ENCODE measurements at places on chromosomes 7 and 10.

DNA sequence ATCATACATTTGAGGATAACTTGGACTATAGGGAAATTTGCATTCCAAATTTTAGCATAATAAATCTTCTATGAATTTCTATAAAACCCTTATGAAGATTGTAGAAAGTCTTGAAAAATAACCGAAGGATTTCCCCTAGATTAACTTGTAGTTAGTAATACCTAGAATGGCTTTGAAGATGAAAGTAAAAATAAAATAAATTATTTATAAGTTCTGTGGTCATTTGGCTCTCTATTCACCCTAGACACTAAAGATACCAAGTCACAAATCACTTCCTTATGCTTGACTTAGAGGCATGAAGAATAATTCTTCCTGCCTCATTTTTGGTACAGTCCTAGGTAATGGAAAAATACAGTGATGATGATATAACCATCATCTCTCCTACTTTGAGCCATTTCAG is 79.3 kb downstream of the CSTF2T start:
- DNase-seq = no peak

DNA sequence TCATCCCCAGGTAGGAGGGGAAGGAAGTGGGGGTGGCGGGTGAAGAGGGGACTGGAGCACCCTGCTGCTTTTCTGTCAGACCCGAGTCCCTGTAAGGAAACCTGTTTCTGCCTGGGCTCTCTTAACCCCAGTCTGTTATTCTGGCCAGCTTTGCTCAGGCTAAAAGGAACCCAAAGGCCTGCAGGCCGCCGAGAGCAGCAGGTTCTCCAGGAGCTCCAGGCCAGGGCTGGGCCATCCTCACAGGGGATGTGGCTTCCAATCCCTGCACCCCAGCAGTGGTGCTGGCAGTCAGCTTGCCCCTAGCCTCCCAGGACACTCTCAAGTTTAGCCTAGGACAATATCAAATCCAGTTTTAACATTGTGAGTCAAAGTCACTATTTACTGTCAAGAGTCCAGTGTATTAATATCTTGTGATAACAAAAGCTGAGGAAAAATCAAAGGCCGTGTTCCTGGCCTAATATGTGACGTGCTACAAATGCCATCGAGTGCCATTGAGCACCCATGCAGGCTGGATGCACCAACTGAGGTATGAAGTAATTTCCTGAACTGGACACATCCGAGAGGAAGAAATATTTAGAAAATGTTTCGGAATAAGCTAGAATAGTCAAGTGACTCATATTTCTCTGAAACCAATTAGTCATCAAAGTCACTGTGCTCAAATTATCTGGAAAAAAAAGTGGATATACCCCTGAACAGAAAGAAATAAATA is 7.0 kb downstream of the PKD1L1 start:
- DNase-seq = peak; percentile 41

- DNase-seq = no peak
Measured at GRCh38 chr7:37216156-37216852, 232.4 kb downstream of the ELMO1 start.

DNA sequence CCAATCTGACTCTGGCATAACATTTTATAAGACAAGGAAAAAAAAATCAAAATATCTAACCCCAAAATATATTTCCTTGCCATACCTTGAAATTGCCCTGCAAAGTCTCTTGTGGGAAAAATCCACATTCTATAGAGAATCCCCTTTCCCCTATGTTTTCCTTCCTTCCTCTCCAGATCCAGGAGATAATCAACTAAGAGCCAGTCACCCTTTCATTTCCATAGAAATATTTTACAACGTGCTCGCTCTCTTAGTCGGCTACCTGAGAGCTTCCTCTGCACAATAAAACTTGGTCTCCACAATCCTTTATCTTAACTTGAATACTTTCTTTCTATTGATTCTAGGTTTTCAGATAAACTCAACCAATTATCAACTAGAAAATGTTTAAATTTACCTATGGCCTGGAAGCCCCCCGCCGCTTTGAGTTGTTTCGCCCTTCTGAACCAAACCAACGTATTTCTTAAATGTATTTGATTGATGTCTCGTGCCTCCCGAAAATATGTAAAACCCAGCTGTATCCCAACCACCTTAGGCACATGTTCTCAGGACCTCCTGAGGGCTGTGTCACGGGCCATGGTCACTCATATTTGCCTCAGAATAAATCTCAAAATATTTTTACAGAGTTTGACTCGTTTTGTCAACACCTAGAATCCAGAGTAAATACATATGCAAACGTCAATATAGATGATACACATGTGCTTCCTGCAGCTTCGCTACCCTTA is 869 bp downstream of the PSAP start:
- DNase-seq = no peak

GRCh38 chr10:88952647-88953111 is at the start of gene ACTA2:
ACTA2 (minus strand) TSS chr10:88952773; CDS start chr10:88948930, 3,843 bp downstream.
- DNase-seq = no peak

GRCh38 chr7:18123508-18124239 is 96.0 kb upstream of the PRPS1L1 start:
- no peak for DNase-seq

DNA sequence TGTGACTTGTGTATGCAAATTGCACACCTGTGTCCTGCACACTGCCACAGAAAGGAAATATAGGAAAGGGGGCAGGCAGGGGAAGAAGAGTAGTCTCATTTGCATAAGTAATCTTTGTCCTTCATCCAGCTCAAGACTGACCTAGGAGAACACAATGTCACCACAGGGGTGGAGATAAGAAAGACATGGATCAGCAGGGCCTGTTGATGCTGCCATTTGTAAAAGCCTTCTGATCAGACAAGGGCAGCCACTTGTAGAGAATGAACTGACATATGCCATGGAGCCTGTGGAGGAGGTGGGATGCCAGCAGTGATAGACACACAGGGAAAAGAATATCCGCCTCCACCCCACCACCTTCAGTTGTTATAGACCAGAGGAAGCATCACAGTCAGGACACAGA is 528.9 kb downstream of the HTR7 start:
- DNase-seq = no peak

GRCh38 chr10:76270464-76270863 is 839.0 kb downstream of the LRMDA start:
- no peak for DNase-seq

DNA sequence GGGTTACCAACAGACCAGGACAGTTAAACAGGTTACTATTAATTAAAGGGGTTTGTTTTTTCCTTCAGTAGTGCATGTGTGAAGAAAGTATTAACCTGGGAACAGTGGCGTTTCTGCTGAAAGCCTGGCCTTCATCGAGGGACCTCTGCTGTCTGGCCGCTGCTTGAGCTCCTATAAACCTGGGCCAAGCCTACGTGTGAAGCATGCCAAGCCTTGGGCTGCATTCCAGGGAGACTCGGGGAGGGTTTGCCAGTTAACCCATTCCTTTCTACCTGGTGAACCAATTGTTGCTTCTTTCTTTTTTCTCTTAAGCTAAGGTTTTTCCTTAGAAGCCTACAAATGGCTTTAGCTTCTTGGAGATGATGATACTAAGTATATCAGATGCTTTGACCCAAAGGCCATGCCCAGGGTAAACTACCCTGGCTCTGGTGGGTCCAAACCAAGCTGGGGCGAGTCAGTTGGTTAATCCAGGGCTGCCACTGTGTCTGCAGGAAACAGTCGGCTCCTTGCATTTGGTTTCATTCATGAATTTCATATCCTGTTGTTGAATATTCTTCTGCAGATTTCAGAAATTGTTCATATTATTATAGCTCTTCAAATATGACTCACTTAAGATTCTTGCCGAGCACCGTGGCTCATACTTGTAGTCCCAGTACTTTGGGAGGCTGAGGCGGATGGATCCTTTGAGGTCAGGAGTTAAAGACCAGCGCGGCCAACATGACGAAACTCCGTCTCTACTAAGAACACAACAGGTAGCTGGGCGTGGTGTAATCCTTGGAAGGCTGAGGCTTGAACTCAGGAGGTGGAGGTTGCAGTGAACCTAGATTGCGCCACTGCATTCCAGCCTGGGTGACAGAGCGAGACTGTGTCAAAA is 23.8 kb downstream of the PFKP start:
- DNase-seq = no peak

DNA sequence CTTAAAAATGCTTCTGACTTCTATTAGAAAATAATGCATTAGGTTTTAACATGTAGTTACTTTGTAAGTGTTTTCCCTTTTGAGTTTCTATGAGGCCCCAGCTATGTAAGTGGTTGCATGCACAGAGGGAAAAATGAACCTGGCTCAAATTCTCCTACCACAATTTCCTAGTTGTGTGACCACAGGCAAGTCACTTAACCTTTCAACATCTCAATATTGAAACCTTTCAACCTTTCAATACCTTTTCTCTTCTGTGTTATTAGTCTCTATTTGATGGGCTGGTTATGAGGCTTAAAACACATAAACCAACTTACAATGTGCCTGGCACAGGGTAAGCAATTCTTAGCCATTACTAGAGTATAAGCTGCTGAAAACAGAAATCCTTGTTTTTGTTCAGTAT is 203.0 kb downstream of the KCND2 start:
- DNase-seq = no peak

GRCh38 chr7:138116892-138117291 is 40.6 kb downstream of the AKR1D1 start:
- DNase-seq = no peak

GRCh38 chr10:46552526-46553237 is 3.8 kb downstream of the GPRIN2 start:
- DNase-seq = peak; percentile 2

DNA sequence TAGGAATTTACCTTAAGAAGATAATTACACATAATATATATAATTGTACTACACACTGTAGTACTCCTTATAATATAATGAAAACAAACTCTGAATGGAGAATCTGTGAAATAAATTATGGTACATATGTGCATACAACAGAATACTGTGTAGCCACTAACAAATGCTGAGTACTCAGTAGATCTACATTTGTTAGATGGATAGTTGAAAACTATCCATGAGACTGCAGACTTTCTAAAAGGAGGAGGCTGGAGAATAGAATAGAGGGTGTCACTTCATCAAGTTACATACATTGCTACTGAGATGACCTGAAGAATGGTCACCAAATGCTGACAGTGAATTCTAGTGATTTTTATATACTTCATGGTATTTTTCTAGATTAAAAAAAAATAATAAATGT is 68.7 kb upstream of the OGDHL start:
- DNase-seq = no peak

GRCh38 chr10:84201682-84202081 is 7.3 kb downstream of the CDHR1 start:
- no peak for DNase-seq

DNA sequence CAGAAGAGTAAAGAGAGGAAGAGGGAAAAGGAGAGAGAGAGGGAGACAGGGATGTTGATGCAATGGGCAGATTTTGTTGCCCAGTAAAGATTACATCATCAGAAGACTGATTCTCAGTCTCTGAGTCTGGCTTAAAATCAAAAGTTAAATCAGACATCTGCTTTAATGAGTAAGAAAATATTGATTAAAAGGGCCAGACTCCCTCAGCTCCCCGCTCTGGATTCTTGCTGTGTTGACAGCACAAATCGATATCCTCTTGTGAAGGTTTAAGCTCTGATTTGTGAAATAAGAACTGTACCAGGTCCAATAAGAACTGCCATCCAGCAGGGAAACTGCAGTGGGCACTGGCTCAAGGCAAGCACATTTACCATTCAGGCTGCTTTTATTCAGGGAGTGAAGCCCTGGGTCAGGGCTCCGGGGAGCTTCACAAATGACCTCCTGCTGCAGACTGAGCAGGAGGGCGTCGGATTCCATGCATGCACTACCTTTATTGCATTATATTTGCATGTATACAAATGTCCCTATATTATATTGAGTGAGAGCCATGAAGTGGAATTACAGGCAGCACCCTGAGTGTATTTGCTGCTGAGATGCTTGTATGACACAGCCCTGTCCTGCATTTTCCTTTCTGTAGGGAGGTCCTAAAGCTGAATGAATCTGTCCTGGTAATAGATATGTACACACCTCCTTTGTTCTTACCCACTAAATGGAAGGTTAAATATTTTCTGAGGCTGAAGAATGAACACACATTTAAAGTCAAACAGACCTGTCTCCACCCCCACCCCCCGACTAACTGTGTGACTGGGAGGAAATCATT is 401.5 kb downstream of the REEP3 start:
- no peak for DNase-seq

- no peak for DNase-seq
Measured at GRCh38 chr7:24731313-24731712, 26.0 kb downstream of the GSDME start.

DNA sequence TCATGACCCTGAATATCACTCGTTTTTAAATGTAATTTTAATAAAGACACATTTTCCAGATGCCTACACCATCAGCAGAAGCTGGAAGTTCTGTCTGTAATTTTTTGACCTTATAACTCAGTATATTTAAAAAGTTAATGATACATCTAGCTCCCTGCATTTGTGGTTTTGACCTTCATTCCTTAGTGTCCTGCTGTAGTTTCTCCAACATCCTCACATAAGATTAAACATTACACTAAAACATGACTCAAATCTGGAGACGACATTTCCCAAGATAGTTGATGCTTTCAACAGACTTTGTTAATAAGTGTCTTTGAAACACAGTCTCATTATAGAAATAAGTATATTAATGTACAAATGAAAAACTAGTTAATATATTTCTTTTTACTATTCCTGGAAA is 363.1 kb downstream of the POM121L12 start:
- no peak for DNase-seq

GRCh38 chr10:77168161-77168560 is 469.4 kb downstream of the KCNMA1 start:
- no peak for DNase-seq

DNA sequence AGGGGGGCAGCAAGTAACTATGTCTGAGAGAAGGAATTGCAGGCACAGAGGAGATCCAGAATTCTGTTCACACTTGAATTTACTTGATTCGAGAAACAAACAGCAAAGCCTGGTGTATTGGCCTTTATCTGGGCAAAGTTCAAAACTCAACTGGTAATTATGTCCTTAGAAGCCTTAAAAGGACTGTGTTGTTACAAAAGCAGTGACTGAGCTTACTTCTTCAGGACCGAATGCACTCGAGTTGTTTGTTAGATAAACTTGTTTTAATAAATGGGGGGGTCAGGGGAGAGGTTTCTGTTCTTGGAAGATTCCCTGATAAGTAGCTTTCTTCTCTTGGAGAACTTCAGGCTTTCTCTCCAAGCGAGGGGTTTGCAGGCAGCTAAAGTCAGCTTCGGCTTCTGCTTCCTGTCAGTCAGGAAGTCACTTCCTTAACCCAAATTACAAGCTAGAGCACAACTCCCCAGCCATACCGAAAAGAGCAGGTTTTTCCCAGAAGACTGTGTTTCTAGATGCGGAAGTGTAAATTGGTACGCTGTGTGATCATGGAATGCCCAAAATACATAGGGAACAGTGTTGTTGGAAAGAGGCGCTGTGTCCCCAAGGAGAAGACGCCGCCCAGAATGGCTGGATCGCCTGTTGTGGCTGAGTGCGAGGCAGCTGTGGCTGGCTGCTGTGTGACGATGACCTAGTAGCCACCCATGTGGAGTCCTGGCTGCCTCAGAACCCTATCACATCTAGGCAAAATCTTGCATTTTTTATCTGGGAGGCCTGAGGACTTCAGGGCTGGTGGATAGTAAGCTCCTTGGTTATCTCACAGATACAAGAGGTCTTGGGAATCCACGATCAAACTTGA is 110.4 kb downstream of the TCF7L2 start:
- DNase-seq = no peak

DNA sequence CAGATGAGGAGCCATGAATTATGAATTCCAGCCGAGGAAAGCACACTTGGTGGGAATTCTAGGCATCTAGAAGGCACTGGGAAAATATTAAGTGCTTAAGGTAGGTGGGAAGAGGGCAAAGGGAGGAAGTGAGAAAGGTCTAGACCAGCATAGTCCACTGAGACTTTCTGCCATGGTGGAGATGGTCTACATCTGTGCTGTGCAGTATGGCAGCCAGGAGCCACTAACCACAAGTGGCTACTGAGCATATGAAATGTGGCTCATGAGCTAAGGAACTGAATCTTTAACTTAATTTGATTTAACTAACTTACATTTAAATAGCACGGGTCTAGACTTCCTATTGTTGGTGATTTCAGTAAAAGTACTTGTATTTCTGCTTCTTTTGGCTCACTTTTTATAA is 82.5 kb upstream of the SEM1 start:
- no peak for DNase-seq

Data from CD4-positive, alpha-beta T cell (primary cell).